Effector memory CD8-positive, alpha-beta T cell (primary cell): ENCODE measurements at places on chromosomes 13 and 19.
A peak's percentile ranks its signal among the peaks of the same experiment; 100 is the strongest.

DNA sequence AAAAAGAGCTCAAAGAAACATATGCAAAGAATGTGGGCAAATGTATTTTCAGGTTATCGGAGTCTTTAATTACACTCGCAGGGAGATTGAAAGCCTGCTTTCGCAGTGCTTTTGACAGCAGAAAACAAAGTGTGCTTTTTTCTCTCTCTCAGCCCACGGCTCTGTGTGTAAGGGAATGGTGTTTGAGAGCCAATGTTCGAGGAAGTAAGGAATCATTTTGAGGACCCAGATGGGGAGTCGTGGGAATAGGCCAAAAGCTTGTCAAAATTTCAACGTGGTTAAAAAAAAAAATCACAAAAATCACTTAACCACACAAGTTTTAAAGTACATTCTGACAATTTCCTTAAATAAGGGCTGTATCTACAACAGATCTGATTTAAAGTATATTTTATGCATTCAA lies 197.1 kb upstream of the IRS2 start:
- no peak for DNase-seq

DNA sequence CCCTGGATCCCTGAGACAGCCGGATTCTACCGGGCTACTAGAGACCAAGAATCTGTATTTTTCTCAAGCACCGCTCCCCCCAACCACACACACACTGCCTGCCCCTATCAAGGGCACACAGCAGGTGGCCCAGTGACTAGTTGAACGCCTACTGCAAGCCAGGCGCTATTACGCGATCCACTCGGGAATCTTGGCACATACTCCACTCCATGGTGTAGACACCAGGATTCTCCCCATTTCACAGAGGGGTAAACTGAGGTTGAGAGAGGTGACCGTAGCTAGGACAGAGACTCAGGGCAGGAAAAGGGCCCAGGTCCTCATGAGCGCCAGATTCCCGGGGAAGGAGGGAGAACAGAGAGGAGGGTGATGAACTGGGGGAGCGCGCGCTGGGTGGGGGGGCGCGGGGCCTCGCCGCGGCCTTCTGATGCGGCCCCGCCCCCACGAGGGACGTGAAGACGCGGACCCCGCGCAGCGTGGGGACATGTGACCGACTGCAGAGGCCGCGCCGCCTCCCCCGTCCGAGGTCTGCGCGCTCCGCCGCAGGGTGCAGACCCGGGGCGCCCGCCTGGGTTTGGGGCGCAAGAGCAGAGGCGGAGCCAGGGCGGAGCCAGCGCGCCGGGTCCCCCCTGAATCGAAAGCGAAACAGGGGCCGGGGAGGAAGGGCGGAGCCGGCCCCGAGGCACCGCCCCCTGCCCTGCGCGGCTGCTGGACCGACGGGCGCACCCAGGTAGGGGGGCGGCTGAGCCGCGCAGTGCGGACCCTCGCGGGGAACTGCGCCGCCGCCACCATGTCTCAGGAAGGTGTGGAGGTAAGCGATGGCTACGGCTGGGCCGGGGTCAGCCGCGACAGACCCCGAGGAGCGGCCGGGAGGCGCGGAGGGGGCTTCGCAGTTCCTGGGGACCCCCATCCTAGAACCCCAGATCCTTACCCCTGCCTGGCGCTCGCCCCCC lies at the start of gene SHFL:
SHFL (plus strand) TSS at position 677 of the 950 bp plus-strand sequence; CDS start at position 788, 111 bp downstream.
- peak; percentile 81 for DNase-seq

DNA sequence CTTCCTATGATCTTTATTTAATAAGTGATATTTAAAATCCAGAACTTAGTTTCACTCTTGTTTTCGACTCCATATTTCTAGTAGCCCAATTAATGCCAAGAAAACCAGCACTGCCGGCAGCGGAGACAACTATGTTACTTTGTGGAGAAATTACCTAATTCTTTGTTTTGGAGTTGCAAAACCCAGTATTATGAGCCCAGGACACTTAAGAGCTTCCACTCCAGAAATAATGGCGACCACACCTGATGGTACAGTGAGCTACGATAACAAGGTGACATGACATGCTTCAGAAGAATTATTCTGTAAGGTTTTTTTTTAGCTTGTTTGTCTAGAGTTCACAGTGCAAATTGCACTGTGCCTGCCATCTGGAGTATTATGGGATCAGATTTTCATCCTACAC lies 136.4 kb downstream of the ZAR1L start:
- DNase-seq = no peak

DNA sequence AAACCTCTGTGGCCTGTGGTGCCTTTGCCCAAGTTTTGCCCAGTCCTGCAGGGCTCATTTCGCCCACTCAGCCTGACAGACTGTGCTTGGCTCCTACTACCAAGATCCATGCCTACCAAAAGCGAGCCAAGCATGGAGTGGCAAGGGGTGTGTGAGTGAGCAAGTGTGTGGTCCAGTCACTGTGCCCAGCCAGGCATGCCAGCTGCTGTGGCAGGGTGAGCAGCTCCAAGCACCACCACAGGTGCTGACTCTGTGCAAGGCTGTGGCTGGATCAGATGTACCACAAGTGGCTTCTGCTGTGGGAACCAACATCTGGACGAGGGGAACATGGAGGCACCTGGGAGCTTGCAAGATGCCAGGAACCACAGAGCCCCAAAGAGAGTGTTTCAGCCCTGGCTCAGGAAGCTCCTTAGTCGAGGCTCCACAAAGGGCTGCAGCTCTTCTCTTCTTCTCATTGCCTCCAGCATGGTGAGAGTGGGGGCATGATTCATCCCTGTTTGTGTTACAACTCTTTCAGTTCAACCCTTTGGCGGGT lies 1564.2 kb upstream of the MIR17HG start:
- DNase-seq = no peak

DNA sequence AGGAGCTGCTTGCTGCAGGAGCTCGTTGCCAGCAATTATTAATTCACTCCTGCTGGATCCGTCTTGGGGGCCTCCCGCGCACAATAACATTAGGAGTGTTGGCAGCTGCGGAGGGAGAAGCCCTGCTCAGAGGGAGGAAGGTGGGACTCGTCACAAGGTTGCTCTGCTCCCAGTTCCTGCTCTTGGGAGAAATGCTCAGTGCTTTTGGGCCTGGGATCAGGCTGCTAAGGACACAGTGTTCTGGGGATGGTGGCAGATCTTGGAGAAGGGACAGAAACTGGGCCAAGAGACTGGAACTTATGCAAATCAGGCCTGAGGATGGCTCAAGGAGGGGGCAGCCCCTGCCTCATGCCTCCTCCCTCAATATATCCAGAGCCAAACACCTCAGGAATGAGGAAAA lies 78.9 kb upstream of the OLFM4 start:
- no peak for DNase-seq
